ENCODE measurements at places on chromosomes 7 and 10. TPM values are rescaled to one million over a fixed set of nuclear protein-coding genes. Genes with fewer than 3 reads are reported as not detected.

- no peak for DNase-seq
These were observed 127.2 kb downstream of the SLIT1 start for GRCh38 chr10:97058521-97058920.

DNA sequence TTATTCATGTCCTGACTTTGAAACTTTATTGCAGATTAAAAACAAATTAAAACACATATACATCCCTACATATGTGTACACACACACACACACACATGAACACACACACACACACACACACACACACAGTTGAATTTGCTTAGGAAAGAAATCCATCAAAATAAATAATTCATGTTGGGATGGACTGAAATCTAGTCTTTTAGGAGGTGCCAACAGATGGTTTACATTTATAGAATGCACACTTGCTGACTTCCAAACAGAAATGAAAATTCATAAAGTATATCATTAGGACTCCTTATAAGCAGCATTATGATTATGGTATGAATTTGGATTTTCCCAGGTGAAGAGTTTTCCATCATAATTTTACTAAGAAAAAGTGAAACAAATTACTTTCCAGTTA is 270.5 kb upstream of the ETV1 start:
- DNase-seq, result no peak

GRCh38 chr7:79403451-79403850 is 50.0 kb downstream of the MAGI2 start:
- no peak for DNase-seq

- no peak for DNase-seq
These were observed 306.6 kb upstream of the LRGUK start for GRCh38 chr7:133820584-133820983.

GRCh38 chr10:4519658-4520402 is 306.2 kb upstream of the AKR1E2 start:
- DNase-seq, result no peak

GRCh38 chr7:133054162-133054840 is 27.6 kb downstream of the CHCHD3 start:
- DNase-seq, result no peak

DNA sequence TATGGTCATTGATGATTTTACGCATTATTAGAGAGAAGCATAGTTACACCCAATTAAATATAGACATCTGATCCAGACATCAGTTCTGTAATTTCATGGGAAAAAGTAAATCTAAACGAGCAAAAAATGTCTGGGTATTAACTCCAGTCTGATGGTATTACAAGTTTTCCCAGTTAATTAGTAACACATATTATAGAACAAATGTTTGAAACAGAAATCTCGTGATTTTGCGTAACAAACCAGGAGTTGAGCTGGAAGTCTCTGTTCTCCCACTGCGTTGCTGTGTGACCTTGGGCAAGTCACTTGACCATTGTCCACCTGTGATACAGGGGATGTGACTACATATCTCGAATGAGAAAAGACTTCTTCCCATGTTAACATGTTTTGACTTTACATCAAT is 43.3 kb downstream of the RBM20 start:
- no peak for DNase-seq

- no peak for DNase-seq
These were observed 176.8 kb downstream of the WNT2 start for GRCh38 chr7:117146059-117146458.

- DNase-seq, result no peak
These were observed 103.2 kb upstream of the WAC start for GRCh38 chr10:28429573-28430216.

Gene CDC14C
- not detected for total RNA-seq

Gene PAXIP1
- 12.5 TPM for total RNA-seq

Gene ANKRD61
- not detected for total RNA-seq

Gene SNX13
- 52.3 TPM for total RNA-seq

Gene GNGT1
- total RNA-seq, result not detected

Measured in mucosa of gallbladder (tissue), 1 donor.